Stimulated activated CD8-positive, alpha-beta memory T cell treated with anti-CD3 and anti-CD28 coated beads, Interleukin-2, amount 100 ng/mL, for 1 hour (primary cell): ENCODE measurements at places on chromosomes 7 and 10.

GRCh38 chr7:157518514-157519175 lies 181.8 kb downstream of the DNAJB6 start:
- no peak for DNase-seq

DNA sequence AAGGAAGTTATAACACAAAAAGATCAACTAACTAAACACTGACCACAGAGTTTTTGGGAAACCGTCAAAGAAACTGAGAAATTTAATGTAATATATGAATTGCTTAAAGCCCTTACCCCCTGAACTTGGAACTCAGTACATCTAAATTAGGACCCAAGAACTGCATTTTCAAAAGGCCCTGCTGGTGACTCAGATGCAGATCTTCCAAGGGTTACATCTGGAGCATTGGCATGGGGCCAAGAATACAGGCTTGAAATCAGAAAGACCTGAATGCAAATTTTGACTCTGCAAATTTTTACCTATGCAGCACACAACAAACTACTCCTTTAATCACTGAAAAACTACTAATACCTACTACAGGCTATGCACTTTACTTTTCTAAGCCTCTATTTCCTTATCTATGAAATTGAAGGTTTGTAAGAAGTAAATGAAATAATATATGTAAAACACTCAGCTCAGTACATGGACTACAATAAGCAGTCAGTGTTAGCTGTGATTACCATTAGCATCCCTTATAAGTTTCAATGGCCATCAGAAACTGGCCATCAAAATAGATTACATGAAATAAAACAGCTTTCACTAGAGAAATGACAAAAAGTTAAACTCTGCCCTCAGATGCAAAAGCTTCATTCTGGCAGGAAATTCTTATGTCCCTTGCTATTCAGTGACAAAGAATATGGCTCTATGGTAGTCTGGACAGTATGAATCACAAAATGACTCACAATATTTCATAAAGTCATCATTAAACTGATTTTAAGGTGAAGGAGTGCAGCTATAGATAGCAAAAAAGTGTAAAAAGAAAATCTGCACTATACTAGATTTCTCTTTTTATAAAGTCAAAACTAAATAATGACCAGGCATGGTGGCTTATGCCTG lies 43.6 kb downstream of the NSUN6 start:
- no peak for DNase-seq

- DNase-seq: no peak
These were observed 110.6 kb upstream of the RNF32 start for GRCh38 chr7:156529956-156530355.

- DNase-seq: peak; percentile 50
These were observed 71.3 kb upstream of the TNRC18 start for GRCh38 chr7:5494683-5495561.
